Chondrocyte (in vitro differentiated cells): ENCODE measurements at places on chromosomes 1 and 21. TPM values are rescaled to one million over a fixed set of nuclear protein-coding genes. Genes with fewer than 3 reads are reported as not detected.
A peak's percentile ranks its signal among the peaks of the same experiment; 100 is the strongest.

DNA sequence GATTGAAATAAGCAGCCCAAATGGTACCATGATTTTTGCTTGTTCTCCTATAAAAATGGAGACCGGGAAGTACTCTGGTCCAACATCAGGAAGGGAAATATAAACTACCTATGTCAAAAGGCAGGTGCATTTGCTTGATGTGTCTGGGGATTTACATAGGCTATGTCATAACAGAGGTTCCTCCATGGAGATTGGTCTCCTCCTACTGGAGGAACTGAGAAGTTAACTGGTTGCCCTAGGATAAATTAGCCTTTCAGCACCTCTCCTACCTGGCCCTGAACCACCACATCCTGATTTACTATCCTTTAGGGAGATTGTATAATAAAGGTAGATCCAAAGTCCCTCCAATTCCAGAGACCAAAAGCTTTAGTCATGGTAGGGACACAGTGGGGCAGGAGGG is 1109.3 kb upstream of the B3GALT2 start:
- no peaks in the 10 kb centered on the region for H3K36me3 ChIP-seq
- no peak overlapping the region for H3K27ac ChIP-seq
- no peak overlapping the region for H3K4me3 ChIP-seq
- no peaks in the 10 kb centered on the region for H3K27me3 ChIP-seq

Gene SF3B4
- 54.7 to 63.9 TPM (median 58.2 TPM) in 3 replicates for total RNA-seq

- no peak for DNase-seq
- peak overlapping the region; percentile 58 for H3K27ac ChIP-seq
- H3K36me3 ChIP-seq: no peaks in the 10 kb centered on the region
Measured at GRCh38 chr1:6922096-6922931, 137.1 kb downstream of the CAMTA1 start.

Gene OR2L8
- not detected in 3 replicates for total RNA-seq

- DNase-seq: no peak
- H3K27me3 ChIP-seq: peaks cover 13% of the 10 kb centered on the region
- H3K4me3 ChIP-seq: no peak overlapping the region
- H3K4me1 ChIP-seq: no peaks in the 10 kb centered on the region
- no peaks in the 10 kb centered on the region for H3K36me3 ChIP-seq
Measured at GRCh38 chr1:237857455-237857854, 33.3 kb downstream of the ZP4 start.
